Fibroblast of pulmonary artery (primary cell): ENCODE measurements at places on chromosomes 11 and 22.

DNA sequence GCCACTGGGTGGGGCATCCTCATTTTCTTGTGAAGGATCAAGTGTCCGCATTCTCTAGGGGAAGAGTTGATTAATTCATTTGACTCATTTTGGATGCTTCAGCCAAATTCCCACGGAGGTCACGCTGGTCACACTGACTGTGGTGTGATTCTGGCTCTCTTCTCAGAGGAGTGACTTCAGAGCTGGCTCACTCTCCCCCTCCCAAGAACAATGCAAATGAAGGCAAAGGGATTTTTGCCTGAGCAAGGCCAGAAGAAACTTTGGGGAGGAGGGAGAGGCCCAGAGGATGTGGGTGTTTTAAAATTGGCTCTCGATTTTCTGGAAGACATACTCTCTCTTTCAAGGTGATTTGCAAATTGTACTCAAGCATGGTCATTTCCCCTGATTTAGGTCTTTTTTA lies 51.1 kb upstream of the LMO2 start:
- peak; percentile 78 for DNase-seq

- DNase-seq = no peak
Measured at GRCh38 chr11:118913411-118914125, 12.2 kb downstream of the BCL9L start.

GRCh38 chr11:101466352-101466751 lies 117.5 kb downstream of the TRPC6 start:
- DNase-seq = no peak

DNA sequence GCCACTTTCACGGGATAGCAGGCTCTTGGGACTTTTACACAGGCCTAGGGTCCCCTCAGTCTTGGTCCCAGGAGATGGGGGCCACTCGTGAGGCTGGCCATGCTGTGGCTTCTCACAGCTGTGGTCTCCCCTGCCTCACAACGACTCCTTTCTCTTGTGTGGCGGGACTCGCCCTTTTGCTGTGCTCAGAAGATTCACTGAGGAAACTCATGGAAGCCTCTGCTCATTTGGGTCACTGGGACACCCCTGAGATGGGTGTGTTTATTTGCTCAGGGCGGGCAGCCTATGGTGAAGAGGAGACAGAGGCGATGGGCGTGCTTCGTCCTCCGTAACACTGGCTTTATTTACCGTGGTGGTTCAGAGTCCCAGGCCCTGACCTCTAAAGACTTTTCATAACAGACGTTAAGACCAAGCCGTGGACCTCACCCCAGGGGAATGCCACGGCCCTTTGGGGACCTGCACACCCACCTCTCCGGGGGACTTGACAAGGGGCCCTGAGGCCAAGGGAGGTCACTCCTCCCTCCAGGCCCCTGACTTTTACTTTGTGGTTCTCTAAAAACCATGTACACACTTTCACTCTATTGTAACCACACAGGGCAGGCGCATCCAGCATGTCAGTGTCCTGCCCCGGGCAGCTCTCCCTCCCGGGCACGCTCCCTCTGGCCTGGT lies 15.5 kb downstream of the TEF start:
- DNase-seq = no peak

DNA sequence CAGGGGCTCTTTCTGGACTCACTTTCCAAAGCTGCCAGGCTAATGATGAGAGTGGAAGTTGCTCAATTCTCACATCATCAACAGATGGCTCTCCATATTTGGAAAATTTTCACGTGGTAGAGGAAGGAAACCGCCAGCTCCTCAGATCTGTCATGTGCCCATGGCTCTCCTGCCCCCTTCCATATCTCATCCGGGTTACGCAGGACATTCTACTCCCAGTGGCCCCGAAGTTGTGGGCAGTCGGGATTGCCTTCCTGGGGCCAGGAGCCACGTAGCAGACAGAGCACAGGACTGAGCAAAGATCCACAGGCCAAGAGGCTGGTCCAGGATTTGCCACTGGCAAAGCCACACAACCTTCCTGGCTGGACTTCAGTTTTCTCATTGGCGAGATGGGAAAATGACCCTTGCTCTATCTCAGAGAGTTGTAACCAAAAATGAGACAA lies 38.8 kb downstream of the RPUSD4 start:
- peak; percentile 13 for DNase-seq

DNA sequence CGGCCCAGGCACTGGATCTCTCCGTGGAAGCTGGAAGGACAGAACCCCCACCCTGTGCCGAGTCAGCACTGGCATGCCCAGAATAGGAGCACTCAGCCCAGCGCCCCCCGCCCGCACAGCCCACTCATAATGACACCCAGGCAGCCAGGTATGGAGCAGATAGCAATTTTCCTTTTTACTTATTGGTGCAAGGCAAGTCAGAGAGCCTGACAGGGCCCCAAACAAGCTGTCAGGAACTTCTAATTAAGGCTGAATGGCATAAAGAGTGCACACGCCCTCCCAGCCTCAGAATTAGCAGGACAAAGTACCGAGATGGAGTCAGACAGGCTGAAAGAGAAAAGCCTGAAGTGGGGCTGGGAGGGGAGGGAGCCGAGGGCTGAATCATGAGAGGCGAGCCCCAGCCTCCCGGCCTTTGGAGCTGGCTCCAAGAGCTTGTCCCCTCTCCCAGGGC lies 76.9 kb downstream of the DSCAML1 start:
- no peak for DNase-seq

GRCh38 chr22:39805117-39805516 lies 88.4 kb downstream of the ENTHD1 start:
- DNase-seq = no peak

- DNase-seq = no peak
Measured at GRCh38 chr22:48310740-48311139, 1516.9 kb downstream of the BRD1 start.

DNA sequence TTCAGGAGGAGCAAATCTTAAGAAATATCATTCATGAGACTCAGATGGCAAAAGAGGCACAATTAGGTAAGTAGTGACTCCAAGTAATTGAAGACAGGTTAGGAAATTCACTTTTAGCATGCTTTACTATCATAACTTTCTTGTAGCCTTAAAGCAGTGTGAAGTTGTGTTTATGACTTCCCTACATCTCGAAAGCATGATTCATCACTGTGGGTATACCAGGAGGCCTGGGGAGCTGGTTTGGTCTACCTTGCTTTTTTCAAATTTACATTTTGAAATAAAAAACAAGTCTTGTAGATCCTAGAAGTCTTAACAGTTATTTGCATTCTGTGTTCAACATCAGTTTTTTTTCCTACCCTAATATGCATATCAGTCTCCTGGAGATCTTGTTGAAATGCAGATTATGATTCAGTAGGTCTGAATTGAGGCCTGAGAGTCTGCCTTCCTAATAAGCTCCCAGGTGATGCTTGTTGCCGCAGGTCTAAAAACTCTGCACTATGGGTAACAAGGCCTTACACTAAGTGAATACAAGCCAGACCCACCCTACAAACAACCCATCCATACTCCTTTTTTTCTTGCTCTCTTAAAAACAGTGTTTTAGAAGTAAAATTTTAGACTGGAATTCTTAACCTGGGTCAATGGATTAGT lies 41.4 kb downstream of the TTC17 start:
- DNase-seq = no peak

GRCh38 chr11:199782-200181 lies 6.9 kb downstream of the SCGB1C1 start:
- DNase-seq = no peak

DNA sequence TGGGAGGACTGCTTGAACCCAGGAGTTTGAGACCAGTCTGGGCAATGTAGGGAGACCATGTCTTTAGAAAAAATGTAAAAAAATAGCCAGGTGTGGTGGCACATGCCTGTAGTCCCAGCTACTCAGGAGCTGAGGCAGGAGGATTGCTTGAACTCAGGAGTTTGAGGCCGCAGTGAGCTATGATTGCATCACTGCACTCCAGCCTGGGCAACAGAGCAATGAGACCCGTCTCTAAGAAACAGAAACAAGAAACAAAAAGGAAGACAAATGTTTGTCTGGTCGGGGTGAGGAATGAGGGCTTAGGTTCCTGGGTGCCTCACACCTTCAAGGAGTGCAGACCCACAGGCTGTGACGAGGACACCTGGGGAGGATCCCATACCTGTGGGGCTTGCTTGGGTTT lies 191.9 kb downstream of the CEP164 start:
- no peak for DNase-seq

- peak; percentile 76 for DNase-seq
Measured at GRCh38 chr22:50209893-50210292, 9.1 kb downstream of the SELENOO start.

DNA sequence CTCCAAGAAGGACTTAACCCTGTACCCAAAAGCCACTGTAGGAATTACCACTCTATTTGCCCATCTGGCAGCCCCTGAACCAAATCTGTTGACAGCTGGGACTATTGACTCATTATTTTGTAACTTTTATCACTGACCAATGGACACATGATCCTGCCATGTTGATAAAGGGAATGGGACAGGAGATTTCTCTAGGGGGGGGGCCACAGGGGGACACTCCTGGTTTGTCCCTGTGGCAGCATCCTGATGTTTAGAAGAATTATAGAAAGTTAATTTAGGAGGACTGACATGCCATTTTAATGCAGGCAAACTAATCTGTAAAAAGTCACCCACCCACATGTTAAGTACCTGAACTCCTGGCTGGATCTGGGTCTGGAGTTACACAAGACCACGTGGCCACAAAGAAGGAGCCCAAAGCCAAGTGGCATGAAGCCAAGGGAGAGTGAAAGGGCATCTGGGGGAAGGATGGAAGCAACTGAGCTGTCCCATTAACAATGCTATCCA lies 558.1 kb downstream of the ETS1 start:
- peak; percentile 72 for DNase-seq

DNA sequence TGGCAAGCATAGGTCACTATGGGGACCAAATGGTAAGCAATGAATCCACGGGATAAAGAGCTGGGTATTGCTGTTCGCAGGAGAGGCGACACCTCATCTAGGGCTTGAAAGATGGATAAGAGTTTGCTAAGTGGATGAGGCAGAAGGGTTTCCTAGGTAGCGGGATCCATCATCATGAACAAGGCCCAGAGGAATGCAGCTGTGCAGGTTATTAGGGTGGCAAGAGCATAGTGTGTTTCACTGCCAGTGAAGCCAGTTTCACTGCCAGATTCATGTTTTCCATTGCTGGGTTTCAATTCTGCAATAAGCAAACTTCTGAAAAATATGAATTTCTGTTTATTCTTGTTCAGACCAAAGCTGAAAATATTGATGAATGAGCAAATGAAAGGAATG lies 27.2 kb downstream of the WEE1 start:
- no peak for DNase-seq

DNA sequence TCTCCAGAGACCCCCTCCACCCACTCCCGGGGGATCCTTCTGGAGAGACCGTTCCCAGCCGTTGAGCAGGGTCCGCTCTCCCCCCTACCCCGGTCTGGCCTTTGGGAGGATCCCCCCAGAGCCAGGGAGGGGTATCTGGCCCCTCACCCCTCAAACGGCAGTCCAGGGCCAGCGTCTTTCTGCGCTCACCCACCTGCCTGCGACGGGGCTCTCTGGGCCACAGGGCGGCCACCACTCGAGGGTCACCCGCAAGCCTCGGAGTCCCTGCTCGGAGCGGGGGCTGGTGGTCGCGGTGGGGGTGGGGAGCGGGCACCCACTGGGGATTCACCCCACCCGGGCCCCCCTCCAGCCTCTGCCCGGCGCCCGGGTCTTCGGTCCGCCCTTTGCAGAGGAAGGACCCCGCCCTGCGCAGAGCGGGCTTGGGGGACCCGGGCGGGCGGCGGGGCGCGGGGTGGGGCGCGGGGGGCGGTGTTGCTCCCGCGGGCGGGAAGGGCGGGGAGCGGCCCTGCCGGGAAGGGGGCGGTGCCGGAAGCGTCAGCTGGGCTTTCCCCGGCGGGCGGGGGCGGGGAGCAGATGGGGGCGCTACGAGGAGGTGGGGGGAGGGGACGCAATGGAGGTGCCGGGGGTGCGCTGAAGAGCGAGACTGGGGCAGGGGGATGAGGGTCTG lies 16.6 kb downstream of the CRELD2 start:
- peak; percentile 62 for DNase-seq

- peak; percentile 11 for DNase-seq
Measured at GRCh38 chr11:131579932-131580387, 209.5 kb downstream of the NTM start.

- peak; percentile 63 for DNase-seq
Measured at GRCh38 chr11:114293201-114293711, 2.9 kb upstream of the NNMT start.

DNA sequence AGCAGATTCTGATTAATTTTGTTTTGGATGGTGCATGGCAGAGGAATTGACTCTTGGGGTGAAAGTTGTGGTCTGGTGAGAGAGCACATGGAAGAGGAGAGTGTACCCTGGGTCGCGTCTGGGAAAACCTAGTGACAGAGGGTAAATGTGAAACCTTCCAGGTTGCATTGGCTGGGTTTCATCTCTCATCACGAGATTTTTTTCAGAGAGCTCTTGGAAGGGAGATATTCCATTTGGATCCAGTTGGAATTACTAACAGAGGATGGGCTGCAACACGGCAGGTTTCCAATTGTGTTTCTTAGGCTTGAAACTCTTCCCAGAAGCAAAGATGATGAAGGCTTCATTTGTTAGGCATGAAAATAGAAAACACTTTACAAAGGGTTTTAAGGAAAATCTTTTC lies 109.7 kb upstream of the MTMR2 start:
- no peak for DNase-seq

GRCh38 chr11:60078745-60079144 lies 9.7 kb upstream of the MS4A2 start:
- no peak for DNase-seq

DNA sequence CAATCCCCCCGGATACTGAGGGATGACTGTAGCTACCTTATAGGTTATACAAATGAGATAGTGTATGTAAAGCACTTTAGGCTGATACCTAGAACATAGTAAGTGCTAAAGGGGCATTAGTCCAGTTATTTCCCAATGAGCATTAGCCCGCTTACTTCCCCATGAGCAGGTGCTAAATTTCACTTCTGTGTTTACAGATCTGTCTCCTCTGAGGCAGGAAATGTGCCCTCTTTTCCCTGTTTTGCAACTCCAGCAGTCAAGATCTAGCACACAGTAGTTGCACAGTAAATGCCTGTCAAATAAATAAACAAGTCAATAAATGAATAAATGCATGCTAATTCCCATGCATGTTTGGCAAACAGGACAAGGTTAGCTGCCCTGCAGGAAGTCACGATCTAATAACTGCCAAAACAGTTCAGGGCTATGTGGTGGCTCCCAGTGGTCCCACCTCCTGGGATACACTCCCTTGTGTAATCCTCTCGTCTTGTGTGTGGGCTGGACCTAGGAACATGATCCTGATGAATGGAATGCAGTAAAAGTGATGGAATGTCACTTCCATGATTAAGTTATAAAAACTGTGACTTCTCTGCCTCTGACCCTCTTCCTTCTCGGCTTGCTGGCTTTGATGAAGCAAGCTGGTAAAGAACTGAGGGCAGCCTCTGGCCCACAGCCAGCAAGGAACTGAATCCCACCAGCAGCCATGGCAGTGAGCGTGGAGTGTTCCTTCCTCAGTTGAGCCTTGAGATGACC lies 459.0 kb downstream of the SOX6 start:
- DNase-seq = peak; percentile 61
